Fibroblast of villous mesenchyme (primary cell): ENCODE measurements at places on chromosomes 7 and 10. TPM values are rescaled to one million over a fixed set of nuclear protein-coding genes. Genes with fewer than 3 reads are reported as not detected.

The DYDC2 gene
- under 0.01 TPM in 1 of 2 replicates, not detected in the other for total RNA-seq

The RAB19 gene
- total RNA-seq: not detected in 2 replicates

The MRPS33 gene
- 20.0 and 20.7 TPM in 2 replicates for total RNA-seq

The EN2 gene
- total RNA-seq: under 0.01 TPM in 1 of 2 replicates, not detected in the other

The GRM8 gene
- total RNA-seq: under 0.01 TPM in 1 of 2 replicates, not detected in the other

The HYCC1 gene
- total RNA-seq: 59.3 and 69.1 TPM in 2 replicates

The PON1 gene
- total RNA-seq: not detected in 2 replicates

The RBP4 gene
- not detected in 2 replicates for total RNA-seq

The AGR3 gene
- not detected in 2 replicates for total RNA-seq

The WNT16 gene
- total RNA-seq: under 0.01 and 0.32 TPM in 2 replicates
